Foreskin fibroblast (primary cell): ENCODE measurements at places on chromosomes 2 and 18.
A peak's percentile ranks its signal among the peaks of the same experiment; 100 is the strongest.

- DNase-seq = no peak
These were observed 141.5 kb upstream of the HAAO start for GRCh38 chr2:42933824-42934254.

DNA sequence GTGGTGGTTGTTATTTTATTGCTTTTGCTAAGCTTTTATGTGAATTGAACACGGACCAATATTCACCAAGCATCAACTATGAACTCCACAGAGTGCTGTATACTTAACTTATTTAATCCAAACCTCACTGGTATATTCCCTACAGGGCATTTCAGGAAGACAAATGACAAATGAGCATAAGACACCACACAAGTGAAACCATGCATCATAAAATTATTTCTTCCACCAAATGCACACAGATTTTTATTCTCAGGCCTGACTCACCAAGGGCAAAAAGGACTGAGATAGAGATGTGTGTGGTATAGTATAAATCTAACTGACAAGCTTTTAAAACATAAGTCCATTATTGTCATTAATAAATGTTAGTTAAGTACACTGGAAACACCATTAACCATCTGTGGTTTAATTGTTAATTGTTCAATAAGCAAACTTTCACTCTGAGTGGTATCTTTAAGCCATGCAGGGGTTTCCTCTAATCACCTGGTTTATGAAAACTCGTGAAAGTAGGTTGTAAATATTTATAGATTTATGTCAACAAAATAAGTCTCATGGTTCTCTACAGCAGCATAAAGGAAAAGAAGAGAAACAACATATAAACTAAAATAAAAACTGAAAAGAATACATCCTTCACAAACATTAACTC is 77.6 kb upstream of the CRIM1 start:
- no peak for DNase-seq

GRCh38 chr2:226763320-226763719 is 36.3 kb downstream of the IRS1 start:
- no peak for DNase-seq

GRCh38 chr18:48875314-48875941 is 75.3 kb downstream of the SMAD7 start:
- no peak for DNase-seq

DNA sequence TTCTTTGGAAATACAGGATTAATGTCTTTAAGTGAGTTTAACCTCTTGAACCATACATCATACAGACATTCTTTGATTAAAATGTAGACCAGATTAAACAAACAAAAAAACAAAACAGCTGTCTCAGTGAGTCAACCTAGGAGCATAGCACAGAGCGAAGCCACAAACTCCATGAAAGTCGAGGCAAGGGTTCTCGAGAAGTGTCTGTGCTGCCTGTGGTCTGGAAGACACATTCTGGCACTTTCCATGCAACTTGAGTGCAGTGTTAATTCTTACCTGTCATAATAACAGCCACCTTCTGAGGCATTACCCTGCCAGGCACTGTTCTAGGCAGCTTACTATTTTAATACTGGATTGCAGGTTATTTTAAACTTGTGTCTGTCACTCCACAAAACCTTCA is 435.5 kb upstream of the MMADHC start:
- no peak for DNase-seq

GRCh38 chr18:45608400-45608799 is 6.9 kb upstream of the SLC14A2 start:
- DNase-seq = no peak

- no peak for DNase-seq
These were observed 48.7 kb downstream of the ATIC start for GRCh38 chr2:215360596-215360995.

DNA sequence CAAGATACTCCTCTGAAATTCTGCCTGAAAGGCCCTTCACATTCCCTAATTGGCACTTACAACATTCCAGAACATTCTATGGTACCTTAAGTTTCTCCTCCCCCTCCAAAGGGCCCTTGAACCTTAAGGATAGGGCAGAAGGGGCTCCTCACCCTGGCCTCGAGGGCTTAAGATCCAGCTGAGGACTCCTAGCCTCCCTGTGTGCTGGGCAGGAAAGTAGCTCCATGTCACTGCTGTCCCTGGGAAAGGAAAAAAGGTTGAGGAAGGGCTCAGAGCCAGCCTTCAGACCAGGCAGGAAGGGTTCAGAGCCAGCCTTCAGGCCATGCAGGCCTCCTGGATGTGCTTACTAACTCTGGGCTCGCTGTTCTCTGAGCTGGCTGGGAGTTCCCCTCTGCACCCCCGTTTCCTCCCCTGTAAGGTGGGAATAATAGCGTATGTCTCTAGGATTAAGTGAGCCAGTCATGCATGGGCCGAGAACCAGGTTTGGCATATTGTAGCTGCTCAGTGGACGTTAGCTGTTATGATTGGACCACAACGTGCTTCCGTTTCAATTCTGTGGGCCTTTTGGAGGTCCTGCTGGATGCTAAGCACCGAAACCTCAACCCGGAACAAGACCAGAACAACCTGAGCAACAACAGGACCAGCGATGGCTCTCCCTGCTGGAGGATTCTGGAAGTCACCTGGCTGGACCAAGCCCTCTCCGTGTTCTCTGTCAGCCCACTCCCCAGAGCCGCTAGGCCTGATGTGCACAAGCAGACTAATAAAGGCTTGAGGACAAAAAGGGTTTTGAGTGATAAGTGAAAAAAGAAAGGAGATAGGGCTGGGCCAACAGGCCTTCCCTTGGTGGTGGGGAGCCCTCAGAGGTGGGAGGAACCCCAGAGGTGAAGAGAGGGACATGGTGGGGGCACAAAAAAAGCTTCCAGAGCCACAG is 1.0 kb upstream of the B3GNT7 start:
- no peak for DNase-seq

- no peak for DNase-seq
These were observed 15.3 kb downstream of the LAPTM4A start for GRCh38 chr2:20035955-20036666.

DNA sequence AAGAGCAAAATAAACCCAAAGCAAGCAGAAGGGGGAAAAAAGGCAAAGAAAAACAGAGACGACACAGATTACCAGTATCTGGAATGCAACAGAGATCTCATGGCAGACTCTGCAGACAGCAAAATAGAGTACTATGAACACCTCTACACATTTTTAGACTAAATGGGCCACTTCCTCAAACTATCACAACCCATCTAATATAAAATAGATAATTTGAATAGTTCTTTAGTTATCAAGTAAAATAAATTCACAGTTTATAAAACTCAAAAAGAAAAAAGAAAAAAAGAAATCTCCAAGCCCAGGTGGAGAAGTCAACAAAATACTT is 16.6 kb downstream of the SESTD1 start:
- DNase-seq = no peak

DNA sequence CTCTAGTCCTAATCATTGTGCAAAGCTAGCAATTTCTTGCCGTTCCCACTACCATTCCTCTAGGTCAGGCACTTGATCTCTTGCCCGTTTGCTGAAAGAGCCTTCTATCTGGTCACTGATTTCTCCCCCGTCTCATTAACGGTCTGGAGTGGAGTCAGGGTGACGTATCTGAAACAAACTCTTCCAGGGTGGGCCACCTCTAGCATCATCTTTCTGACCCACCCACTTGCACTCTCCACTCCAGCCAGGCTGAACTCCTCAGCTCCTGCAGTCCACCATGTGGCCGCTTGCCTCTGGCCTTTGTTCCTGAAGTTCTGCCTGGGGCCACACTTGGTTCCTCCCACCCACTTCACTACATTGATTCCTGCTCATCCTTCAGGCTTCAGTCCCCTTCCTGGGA is 13.3 kb downstream of the BCL2 start:
- no peak for DNase-seq

GRCh38 chr2:231385429-231385828 is 10.1 kb upstream of the B3GNT7 start:
- DNase-seq = no peak

DNA sequence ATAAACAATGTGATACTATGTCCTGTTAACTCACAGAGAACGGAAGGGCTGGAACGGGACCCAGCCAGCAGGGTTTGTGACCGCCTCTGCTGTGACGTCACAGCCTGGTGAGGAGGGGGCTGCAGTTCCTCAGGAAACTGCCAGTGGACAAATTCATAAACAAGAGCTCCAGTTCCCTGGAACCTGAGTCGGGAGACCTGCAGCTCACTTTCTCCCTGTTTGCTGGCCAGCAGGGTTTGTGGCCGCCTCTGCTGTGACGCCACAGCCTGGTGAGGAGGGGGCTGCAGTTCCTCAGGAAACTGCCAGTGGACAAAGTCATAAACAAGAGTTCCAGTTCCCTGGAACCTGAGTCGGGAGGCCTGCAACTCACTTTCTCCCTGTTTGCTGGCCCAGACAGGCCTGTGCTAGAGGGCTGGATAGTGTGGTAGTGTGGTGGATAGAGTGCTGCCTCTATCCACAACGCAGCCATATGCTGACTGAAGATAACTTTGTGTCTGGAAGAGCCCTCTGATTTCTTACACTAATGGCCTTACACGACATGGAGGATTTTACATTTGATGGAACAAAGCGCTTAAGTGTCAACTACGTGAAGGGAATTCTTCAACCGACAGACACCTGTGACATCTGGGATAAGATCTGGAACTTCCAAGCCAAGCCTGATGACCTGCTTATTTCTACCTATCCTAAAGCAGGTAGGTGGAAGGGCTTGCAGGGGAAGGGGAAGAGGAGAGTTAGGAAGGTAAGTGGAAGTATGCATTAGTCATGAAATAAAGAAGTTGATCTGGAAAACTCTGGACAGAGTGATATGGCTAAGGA is at the start of gene SULT1C4:
Gene SULT1C4, plus strand, starts transcription at position 140 of the 816 bp plus-strand sequence. Its CDS starts 384 bp downstream, at position 524.
- DNase-seq = peak; percentile 28

DNA sequence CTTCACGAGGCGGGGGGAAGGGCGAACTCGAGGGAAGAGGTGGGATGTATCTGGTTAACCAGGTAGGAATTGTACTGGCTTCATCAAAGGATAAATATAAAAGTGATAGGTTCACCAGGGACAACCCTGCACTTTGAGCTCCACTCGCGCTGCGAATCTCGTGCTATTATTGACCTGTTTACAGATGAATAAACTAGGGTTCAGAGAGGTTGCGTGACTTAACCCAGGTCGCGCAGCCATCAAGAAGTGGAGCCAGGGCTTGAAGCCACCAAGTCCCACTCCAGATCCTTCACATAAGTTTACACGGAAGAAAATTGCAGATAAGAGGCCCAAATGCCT is 1.4 kb upstream of the CYP1B1 start:
- DNase-seq = no peak

GRCh38 chr2:67399144-67399543 is 2.0 kb downstream of the ETAA1 start:
- DNase-seq = no peak

- DNase-seq = no peak
These were observed 20.4 kb downstream of the C18orf54 start for GRCh38 chr18:54378057-54378456.

DNA sequence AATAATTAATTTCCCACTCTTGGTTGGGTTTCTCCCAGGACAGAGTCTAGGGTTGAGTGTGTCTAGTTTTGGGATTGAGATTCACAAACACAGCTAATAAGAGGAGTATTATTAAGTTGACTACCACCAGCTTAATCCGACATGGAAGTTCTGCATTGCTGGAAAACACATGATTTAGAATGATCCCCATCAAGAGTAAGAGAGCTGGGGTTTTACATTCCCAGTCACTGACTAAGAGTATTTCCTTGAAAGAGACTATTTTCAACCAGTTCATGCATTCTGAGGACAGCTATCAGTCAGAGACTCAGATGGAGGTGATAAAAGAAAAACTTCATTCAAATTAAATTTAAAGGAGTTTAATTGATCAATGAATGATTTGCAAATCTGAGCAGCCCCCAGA is 334.6 kb upstream of the LRATD1 start:
- DNase-seq = no peak

DNA sequence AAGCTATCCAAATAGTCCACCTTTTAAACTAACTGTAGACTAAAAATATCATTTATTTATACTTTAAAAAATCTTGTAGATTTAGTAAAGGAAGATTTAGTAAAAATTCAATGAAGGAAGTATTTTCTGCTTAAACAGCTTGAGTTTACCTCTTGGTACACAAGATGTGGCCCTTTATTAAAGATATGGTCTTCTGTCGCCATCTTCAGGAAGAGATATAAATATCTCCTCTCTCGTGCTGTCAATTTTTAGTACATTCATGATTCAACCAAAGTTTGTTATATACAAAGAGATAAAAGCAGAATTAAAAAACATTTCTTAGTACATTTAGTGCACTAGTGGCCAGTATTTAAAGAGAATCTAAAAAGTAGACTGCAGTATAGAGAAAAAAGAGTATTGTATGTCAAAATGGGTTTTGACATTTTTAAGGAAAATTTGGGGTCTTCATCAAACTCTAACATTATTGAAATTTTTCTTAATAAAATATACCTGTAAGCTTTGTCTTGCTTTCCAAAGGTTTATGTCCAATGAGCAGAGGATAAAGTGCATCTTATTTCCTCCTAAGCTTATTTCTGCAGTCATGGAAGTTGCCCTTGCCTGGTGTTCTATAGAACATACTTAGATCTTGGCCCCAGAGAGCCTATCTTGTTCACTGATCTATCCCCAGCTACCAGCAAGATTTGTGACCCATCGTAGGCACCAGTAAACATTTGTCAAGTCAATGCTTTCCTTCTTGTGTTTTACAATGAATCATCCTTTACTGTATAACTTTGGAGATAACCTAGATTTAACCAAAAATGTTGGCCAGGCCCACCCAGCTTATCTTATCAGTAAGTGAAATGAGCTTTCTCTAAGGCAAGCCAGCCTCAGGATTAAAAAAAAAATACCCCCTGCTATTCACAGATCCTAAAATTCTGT is 18.5 kb upstream of the EML6 start:
- DNase-seq = no peak

DNA sequence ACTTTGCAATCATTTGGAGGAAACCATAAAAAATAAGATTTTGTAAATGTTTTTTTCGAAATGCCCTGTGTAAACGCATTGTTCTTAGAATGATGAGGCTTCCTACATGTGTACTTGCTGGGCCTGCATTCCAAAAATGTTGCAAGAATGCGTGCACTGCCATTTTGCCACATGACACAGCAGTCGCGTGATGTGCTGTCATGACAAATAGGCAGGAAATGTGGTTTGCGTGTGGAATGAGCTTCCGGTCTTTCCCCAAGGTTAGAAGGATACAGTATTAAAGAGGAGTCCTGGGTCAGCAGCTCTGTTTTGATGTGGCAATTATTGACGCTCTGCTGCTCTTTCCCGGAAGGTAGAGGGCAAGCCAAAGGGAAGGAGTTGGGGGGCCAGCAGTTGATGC is 18.1 kb upstream of the SERPINB2 start:
- peak; percentile 95 for DNase-seq

GRCh38 chr2:225113371-225114015 is 71.2 kb upstream of the DOCK10 start:
- peak; percentile 63 for DNase-seq

DNA sequence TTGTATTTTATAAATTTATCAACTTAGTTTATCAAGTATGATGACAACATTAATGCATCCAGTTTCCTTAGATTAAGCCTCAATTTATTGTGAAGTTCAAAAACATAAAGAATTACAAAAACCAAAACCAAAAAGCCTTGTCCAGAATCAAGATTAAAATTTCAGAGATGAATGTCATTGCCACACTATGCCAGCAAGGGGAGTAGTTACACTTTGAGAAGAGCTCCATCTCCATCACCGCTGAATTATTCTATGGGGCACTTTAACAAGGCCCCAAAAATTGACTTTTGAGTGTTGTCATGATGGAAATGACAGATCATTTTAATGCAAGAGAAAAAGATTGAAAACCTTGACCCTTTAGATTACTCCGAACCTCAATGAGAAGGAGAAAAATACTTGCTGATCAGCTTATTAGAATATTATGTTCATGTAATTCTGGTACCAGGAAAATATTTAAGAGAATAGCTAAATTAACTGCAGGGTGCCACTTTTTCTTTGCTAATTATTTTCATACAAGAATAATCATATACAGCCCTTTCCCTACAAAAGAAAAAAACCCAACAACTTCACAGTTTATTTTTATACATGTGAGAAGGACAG is 152.5 kb upstream of the AQP4 start:
- DNase-seq = peak; percentile 4

GRCh38 chr2:152459091-152459490 is 124.1 kb downstream of the FMNL2 start:
- DNase-seq = no peak
